ENCODE measurements at places on chromosomes 2 and 18.

GRCh38 chr2:127857265-127857808, 618 bp downstream of the POLR2D start:
- peak; percentile 37 for DNase-seq

DNA sequence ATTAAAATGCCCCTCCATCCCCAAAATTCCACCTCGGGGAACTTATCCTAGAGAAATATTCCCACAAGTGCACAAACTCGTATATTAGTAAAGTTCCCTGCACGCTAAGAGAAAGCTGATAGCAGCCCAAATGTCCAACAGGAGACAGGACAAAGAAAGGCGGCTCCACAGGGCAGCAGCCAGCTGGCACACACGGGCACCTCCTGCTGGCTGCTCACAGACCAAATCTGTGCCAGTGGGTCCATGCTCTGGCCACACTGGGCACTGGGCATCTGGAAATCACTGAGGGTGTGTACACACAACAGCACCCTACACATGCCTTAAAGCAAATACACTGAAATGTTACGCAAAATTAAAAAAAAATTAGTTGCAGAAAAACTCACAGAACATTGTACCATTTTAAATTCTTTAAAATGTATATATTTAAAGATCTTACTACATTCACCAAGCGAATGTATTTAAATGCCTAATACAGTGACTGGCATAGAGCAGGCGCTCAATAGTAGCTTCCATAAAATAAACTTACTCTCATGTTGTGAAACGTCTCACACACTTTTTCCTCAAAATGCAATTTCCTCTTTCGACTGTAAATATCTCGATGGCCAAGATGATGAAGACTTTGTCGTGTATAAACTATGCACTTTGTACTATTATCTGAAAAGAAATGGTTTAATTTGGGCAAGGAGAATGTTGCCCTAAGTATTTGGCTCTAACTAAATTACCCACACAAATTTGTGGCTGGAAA, 19.4 kb downstream of the ZNF516 start:
- DNase-seq = no peak

DNA sequence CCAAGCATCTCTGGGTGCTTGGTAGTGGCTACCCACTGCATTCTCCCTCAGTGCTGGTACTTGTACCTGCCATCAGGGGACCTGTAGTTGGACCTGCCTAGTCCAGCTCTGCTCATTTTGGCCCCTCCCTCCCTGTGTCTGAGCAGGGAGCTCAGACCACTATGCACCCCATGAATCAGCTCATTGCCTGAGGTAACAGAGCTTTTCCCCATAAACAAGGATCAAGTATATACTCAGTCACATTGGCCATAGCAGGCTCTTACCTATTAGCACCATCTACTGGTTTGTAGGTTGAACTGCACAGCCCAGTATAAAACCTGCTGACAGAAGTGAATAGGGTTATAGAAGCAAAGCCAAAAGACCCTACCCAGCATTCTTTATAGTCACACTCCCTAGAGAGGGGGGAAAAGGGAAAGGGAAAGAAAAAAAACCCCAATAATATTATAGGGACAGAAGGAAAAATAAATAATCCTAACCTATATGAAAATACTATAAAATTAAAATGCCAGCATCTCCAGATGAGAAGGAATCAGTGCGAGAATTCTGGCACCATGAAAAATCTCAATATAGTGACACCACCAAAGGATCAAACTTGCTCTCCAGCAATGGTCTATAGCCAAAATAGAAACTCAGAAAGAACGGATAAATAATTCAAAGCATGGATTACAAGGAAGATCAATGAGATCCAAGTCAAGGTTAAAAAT, 6.9 kb upstream of the FLACC1 start:
- DNase-seq = no peak

GRCh38 chr2:48479915-48480314, 50.0 kb upstream of the STON1 start:
- peak; percentile 82 for DNase-seq

- DNase-seq = no peak
These were observed 87.5 kb downstream of the ZNF532 start for GRCh38 chr18:58951986-58952702.

GRCh38 chr2:184644685-184645084, 46.4 kb downstream of the ZNF804A start:
- DNase-seq = no peak

GRCh38 chr2:52289741-52290140, 1257.8 kb upstream of the NRXN1 start:
- DNase-seq = no peak

DNA sequence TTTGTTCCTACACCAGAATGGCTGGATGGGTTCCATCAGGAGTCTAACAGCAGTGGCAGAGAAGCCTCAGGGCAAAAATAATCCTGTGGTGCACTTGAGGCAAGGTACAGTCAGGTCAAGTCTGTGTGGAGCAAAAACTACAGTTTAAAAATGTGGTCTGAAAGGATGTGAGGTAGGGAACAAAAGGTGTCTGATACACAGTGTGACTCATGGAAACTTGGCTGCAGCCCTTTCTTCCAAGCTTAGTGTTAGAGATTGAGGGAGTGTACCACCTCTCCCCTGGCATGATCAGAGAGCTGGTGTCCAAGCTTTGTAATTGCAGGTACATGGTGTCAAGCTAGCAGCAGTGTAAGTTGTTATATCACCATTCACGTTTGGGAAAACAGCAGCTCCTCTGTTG, 8.9 kb downstream of the ANKAR start:
- no peak for DNase-seq

- no peak for DNase-seq
These were observed 214.5 kb downstream of the NBAS start for GRCh38 chr2:15346624-15347023.

GRCh38 chr2:80610108-80610507, 305.6 kb upstream of the LRRTM1 start:
- DNase-seq = no peak

DNA sequence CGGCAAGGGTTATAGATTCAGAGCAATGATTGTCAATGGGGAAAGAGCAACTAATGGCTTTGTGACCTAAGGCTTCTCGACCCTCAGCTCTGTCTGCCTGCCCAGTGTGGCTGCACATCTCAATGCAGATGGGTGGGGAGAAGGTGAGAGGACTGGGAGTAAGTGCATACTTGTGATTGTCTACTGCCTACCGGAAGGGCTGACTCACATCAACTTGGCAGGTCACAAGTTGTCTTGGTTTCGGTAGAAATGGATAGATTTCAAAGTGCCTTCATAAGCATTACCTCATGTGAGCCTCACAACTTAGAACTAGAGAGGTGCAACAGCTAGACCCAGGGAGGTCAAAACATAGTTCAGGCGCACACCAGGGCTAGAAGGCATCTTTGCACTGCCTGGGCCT, 29.4 kb downstream of the STAT1 start:
- no peak for DNase-seq

DNA sequence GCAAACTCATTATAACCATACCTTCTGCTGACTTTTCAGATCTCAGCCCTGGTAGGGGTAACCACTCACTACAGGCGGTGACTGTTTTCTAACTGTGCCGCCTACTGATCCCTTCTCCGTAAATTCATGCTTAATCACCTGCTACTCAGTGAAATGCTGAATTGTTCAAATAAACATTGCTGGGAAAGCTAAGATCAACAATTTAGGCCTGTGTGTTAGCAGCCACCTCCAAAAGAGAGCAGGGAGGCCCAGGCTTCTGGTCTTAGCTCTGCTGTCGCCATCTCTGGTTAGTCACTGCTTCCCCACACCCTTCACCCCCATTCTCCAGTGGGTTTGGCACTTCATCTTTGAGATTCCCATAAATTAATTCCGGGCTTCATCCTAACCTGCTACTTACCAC, 21.8 kb upstream of the NT5C1B start:
- no peak for DNase-seq

DNA sequence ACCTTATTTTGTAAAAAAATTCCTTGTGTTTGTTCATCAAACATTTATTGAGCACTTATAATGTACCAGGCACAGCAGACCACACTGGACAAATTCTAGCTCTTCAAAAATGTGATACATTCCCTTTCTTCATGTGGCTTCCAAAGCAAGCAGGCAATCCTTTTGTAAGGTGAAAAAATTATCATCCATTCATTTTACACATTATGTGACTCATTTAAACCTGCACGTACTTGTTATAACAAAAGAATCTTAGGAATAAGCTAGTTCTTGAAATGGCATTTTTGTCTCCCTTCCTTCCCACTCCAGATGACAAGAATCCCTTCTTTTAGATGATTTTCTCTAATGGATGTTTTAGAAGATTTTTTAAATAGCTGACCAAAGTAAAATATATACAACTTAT, 104.6 kb downstream of the KLF7 start:
- DNase-seq = no peak

DNA sequence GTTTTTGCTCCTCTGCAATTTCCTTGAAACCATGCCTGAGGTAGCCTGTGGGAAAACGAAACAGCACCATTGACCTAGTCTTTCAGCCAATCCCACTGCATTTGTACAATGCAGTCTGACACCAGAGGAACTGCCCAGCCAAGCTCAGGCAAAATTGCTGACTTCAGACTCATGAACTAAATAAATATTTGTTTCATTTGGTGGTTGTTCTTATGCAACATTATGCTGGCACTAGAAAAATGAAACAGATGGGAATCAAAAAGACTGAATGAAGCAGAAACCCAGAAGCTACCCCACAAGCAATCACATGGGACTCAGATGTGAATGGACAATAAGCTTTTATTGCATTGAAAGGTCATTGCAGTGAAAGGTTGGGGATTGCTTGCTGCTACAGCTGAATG, 1.7 kb downstream of the NAT8 start:
- no peak for DNase-seq

- DNase-seq = no peak
These were observed 398.7 kb downstream of the DSEL start for GRCh38 chr18:67117804-67118203.

GRCh38 chr18:48564139-48564538, 25.3 kb downstream of the CTIF start:
- DNase-seq = no peak

GRCh38 chr2:189128970-189129369, 50.6 kb downstream of the COL5A2 start:
- no peak for DNase-seq

GRCh38 chr2:180959787-180960186, 20.6 kb upstream of the UBE2E3 start:
- DNase-seq = no peak

GRCh38 chr2:18369760-18370159, 190.7 kb downstream of the RDH14 start:
- no peak for DNase-seq

DNA sequence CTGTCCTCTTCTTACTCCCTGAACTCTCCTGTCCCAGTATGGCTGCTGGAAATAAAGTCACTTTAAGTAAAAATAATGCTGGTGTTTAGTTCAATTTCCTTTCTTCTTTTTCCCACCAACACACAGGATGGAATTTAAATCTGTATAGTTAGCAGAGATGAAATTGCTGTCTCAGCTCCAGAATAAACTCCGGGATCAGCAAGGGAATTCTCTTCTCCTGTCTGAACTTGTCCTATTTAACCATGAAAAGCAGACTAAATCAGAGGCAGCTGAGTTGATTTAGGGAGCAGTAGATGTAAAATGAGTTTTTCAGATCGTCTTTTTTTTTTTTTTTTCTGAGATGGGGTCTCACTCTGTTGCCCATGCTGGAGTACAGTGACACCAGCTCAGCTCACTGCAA, 25.9 kb downstream of the TTLL4 start:
- DNase-seq = no peak

DNA sequence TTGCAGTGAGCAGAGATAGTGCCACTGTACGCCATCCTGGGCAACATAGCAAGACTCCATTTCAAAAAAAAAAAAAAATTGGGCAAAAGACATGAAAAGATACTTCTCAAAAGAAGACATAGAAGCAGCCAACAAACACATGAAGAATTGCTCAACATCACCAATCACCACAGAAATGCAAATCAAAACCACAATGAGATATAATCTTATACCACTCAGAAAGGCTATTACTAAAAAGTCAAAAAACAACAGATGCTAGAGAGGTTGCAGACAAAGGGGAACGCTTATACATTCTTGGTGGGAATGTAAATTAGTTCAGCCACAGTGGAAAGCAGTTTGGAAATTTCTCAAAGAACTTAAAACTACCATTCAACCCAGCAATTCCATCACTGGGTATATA, 43.1 kb upstream of the CHAC2 start:
- no peak for DNase-seq
